Kidney (tissue), 22 donors: ENCODE measurements at places on chromosomes 6 and 20.

GRCh38 chr6:4313044-4313686 is 177.8 kb upstream of the ECI2 start:
- no peak for DNase-seq

GRCh38 chr6:107116931-107117330 is 1.6 kb upstream of the BEND3 start:
- DNase-seq = no peak

- DNase-seq = peak; percentile 81
Measured at GRCh38 chr6:45421709-45422502, 44.2 kb upstream of the SUPT3H start.

DNA sequence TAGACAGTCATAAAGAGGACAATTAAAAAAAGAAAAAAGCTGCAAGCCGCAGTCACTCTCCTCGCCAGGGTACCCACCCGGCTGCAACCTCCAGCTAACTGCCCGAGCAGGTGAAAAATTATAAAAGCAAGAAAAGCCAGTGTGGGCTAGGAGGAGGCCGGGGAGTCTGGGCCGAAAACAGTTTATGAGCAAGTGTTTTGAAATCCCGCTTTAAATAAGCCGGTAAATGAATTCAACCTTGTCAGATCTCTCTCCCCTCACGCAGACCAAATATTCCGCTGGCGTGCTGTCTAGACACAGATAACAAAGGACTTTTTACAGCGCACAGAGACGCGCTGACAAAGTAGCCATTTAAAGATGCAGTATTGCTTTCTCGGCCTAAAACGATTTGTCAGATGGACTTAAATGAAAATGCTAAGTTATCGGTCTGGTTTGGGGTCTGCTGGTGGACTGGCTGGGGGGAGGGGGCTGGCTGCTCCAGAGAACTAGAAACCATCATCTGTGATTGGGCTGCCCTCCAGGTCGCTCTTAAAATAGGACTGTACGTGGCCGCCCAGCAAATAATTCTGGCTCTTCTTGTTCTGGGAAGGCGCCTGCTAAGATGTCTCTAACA is 24.6 kb downstream of the PMEPA1 start:
- DNase-seq = no peak

DNA sequence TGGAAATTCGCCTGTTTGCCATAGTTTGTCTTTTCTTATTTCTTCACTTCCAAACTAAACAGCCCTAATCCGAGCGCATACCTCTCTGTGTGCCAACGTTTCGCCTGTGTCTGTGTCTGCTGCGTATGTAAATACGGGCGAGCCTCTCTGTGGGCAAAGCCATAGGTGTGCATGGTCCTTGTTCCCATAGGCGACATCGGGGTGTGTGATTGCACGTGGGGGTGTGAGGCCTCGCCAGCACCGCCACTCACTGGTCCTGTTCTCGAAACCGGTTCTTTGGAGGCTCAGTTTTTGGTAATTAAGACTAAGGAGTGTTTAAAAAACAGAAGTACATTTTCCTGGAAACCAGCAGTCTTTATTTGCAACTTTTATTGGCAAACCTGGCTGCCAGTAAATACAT is 6.0 kb upstream of the FOXC1 start:
- no peak for DNase-seq

GRCh38 chr6:33160728-33161344 is 31.4 kb downstream of the COL11A2 start:
- peak; percentile 33 for DNase-seq

DNA sequence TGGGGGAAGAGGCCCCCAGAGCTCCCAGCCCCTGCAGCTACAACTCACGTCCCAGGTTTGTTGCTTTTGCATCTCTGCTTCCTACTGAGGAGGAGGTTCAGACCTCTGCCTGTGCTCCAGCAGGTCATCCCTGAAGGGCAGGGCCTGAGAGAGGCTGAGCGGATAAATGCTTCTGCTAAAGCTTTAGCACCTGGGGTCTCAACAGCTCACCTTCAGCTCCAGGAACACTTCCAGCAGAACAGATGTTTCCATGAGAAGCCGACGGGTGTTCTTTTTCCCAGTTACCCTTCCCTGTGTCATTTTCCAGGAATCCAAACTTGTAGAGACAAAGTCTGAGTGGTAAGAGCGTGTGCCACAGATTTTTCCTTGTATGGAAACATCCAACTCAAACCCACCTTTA is 208.8 kb downstream of the TBC1D7 start:
- DNase-seq = no peak

- no peak for DNase-seq
Measured at GRCh38 chr20:4545526-4545925, 176.2 kb upstream of the PRND start.

DNA sequence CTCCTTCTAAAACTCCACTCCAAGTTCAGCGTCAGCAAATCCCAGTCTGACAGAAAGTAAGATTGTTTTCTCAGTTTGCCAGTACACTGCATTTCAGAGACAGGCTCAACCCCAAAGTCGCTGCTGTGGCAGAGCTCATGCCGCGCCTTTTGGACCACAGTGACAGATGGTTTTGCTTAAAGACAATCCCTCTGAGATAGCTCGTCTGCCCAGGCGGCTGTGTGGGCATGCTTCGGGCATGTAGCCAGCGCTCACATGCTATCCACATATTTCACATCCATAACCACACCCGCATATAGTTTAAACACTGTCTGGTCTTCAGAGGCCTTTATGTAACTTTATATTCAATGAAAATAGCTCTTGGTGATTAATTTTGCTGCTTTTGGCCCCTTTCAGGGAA is 14.7 kb upstream of the PXDC1 start:
- no peak for DNase-seq

GRCh38 chr6:44294832-44295791 is 18.0 kb downstream of the AARS2 start:
- no peak for DNase-seq

GRCh38 chr20:19859444-19859843 is 101.4 kb downstream of the RIN2 start:
- no peak for DNase-seq

GRCh38 chr6:2960935-2961334 is 10.4 kb downstream of the SERPINB6 start:
- DNase-seq = no peak

DNA sequence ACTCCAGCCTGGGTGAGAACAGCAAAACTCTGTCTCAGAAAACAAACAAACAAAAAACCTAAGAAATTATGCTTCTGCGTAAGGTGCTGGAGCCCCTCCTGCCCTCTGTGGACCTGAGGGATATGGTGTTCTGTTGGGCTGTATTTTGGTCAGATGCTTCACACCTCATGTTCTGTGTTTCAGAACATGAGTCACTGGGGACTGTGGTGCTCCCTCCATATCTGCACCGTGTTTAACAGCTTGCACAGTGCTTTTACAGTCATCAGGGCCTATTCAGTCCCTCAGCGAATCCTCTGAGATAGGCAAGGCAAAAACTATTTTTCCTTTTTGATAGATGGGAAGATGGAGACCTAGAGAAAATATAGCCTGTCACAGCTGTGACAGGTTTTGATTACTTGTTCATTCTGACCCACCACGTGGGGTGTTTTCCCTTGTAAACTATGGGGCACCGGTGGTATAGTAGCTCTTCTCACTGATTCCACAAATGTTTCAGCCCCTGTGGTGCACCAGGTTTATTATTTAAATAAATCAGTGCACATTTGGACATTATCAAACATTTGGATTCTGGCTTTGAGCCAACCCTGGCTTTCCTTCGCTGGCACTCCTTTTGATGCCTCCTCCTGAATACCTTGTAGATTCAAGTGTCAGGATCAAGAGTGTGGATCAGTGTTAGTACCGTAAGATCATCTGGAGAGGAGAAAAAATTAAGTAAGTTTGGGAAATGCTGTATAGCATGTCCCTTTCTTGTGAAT is 9.6 kb downstream of the TTPAL start:
- DNase-seq = no peak

DNA sequence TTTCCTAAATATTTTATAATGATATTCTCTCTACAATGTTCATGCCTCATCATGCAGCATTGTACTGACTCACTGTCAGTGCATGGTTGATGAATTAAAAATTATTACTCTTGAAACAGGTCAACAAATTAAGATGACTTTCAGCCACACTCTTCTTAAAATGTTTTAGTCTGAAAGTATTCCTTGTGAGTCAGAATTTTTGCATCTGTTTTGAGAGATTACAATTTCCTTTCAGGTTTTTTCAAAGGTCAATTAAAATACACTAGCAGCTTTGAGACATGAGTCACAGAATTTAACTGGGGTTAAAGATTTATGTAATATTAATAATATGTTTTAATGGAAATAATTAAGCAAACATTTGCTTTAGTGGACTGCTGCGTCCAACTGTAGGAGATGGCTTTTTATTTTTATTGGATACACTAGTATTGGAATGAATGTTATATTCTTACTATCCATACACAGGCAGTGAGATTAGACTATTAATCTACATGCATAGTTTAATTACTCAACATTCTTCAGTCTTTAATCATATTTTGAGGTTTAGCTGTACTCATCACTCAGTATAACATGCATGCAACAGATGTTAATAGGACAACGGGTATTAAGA is 9.7 kb downstream of the COL12A1 start:
- DNase-seq = no peak

GRCh38 chr6:135044639-135045038 is 10.0 kb downstream of the HBS1L start:
- DNase-seq = peak; percentile 46

GRCh38 chr6:168045141-168045691 is 33.8 kb downstream of the FRMD1 start:
- DNase-seq = peak; percentile 66

DNA sequence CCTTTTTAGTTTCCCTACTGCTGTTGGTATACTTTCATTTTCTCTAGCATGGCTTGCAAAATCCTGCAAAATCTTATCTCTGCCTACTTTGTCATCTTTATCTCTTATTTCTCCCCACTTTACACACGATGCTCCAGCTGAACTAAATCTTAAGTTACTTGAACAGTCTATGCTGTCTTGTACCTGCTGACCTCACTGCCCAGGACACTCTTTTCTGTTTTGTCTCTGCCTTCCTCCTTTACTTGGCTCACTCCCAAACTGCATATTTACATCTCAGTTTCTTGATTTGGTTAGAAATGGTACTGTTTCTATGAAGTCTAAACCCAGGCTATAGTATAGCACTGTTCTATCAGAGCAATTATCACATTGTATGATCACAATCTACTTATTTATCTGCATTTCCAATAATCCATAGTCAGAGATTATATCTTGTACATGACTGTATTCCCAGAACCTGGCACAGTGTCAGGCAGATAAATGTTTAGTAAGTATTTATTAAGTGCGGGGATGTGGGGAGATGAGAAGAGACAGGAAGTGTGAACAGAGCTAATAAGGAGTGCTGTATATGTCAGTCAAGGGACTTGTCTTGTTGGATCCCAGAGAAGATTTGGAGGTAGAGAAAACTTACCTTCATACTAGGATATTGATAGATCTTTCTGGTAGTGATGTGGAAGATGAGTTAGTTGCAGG is 57.6 kb downstream of the ADGRG6 start:
- no peak for DNase-seq

DNA sequence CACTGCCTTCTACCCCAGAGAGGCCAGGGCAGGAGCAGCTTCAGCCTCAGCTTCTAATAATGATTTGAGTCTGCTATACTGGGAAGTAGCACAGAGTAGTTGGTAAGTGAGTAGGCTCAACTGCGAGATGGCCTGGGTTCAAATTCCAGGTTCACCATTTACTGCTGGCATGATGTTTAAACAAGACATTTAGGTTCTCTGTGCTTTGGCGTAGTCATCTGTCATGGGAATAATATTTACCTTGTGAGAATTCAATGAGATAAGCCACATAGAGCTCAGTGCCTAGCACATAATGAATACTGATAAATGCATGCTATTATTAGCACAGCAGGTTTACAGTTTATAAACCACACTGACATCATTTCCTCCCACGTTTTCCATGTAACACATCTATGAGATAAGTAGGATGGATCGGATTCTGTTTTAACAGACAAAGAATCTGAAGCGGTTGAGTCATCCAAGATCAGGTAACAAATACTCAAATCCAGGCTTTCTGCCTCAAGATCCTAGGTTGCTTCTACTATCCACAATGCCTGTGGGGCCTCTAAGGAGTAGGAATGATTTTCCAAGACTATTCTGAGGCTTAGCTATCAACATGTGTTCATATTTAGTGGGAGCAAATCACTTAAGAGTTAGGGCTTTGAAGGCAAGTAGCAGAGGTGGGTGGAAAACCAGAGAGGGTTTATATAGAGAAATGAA is 72.9 kb upstream of the DTNBP1 start:
- DNase-seq = no peak

- no peak for DNase-seq
Measured at GRCh38 chr6:133539502-133540259, 298.5 kb downstream of the EYA4 start.

DNA sequence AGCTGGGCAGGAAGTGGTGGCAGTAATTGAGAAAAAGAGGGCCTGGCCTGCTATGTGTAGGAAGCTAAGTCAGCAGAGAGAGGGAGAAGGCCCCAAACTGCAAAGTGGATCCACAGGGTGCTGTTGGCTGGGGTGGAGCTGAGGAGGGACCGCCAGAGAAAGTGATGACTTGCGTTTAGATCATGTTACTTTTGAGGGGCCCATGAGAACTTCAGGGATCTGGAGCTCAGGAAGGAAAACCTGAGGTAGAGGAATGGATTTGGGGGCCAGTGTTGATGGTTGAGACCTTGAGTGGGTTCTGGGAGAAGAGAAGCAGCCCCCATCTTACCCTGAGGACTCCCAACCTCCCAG is 155.5 kb downstream of the MRPL14 start:
- no peak for DNase-seq

DNA sequence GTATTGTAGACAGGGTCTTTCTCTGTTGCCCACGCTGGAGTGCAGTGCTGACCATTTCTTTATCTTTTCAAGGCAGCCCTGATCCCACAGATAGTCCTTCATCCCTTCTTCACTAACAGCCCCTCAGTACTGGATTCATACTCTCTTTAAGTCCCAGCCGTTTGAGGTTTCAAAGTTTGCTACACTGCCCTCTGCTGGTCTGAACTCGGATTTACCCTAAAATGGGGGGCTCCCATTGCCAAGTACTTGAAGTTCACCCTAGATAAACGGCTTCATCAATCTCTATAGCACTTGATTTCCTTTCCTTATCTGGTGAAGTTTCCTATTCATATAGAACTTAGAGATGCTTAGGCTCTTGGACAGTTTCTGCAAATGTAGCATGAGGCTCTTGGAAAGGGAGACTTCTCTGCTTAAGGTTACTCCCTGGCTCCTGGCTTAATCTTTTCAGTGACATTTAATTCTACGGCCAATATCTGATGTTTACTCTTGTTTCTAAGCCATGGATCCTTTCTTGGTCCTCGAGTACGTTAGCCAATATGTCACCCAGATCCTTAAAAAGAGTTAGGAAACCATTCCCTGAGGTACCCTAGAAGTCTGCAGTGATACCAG is 21.4 kb upstream of the PREP start:
- DNase-seq = peak; percentile 59

DNA sequence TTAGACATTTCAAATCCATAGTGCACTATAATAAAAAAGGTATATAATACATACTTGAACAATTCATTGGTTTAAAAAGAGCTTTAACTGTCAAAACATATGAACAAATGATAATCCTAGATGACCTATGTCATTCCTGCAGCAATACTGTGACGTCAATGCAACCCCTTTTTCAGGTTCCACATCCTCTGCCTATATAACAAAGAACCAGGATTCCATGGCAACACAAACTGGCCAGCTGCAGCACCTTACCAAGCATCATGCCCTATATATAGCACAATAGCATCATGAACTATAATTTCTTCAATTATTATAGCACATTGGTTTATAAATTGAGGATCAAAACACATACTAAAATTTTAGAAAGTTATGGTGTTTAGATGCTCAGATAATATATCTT is 578 bp upstream of the PTCHD4 start:
- DNase-seq = no peak
